Activated CD4-positive, alpha-beta T cell treated with anti-CD3 and anti-CD28 coated beads for 36 hours (primary cell): ENCODE measurements at places on chromosomes 7 and 10.

- peaks cover 4% of the 10 kb centered on the region for H3K27me3 ChIP-seq
- H3K4me1 ChIP-seq = peaks cover 7% of the 10 kb centered on the region
- no peak overlapping the region for H3K27ac ChIP-seq
- no peaks in the 10 kb centered on the region for H3K36me3 ChIP-seq
Observed at GRCh38 chr10:133139551-133140065, 20.4 kb upstream of the KNDC1 start.

DNA sequence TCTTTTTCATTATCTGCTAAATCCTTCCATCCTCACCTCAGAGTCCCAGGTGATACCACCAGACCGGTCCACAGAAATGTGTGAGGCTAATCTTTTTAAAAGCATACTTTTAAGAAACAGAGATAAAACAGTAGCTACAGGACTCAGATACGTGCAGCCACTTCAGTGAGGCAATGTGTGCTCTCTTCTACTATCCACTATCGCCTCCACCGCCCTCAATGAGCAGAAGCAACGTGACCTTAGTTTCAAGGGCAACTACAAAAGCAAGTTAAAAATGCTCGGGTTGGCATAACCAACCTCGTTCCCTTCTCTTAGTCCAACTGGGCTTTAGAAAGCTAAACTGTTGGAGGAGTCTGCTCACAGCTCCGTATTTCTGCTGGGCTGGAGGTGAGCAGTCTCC is 4.2 kb downstream of the FGFR2 start:
- peaks cover 7% of the 10 kb centered on the region for H3K4me1 ChIP-seq
- peaks cover 35% of the 10 kb centered on the region for H3K27me3 ChIP-seq
- H3K27ac ChIP-seq = no peak overlapping the region
- no peaks in the 10 kb centered on the region for H3K36me3 ChIP-seq
- H3K4me3 ChIP-seq = no peak overlapping the region

DNA sequence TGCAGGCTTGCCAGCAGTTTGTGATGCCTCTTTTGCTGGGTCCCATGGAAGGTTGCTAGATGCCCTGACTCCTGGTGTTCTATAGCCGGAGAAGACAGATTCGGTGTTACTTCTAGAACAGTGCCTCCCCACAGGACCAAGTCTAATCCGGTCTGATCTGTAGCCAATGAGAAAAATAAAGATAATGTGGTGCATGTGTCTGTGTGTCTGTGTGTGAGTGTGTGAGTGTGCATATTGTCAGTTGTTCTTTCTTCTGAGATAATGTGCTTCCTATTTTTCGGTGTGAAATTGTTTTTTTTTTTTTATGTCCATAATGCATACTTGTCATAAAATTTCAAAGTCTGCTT is 29.7 kb upstream of the ZNRF2 start:
- no peak for DNase-seq
- H3K27ac ChIP-seq = no peak overlapping the region
- no peaks in the 10 kb centered on the region for H3K27me3 ChIP-seq

- H3K27ac ChIP-seq = no peak overlapping the region
- H3K4me1 ChIP-seq = no peaks in the 10 kb centered on the region
- H3K27me3 ChIP-seq = no peaks in the 10 kb centered on the region
- H3K4me3 ChIP-seq = no peak overlapping the region
Observed at GRCh38 chr10:70538195-70538520, 59.6 kb downstream of the PALD1 start.

DNA sequence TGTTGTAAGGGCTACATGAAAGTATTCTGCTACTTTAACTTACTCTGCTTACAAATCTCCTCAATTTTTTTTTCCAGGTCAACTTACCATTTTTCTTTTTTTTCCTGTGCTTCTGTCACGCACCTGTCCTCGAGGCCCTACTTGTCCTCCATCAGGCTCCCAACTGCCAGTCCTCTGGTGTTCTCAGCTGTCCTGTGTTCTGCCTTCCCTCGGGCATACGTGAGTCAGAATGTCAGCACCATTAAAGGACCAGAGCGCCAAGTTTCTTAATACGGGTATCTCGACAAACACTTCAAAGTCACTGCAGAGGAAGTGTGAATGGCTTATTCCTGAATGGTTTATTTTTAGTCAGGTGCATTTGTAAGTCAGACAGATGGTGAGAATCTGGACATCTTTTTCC is at the start of gene TEX47:
TSS of gene TEX47 (minus strand) at position 185 of the 400 bp plus-strand sequence. CDS start 795 bp downstream, outside the sequence.
- no peak within 1 kb of the TSS for H3K4me3 ChIP-seq
- no peak within 1 kb of the TSS for H3K27ac ChIP-seq
- H3K36me3 ChIP-seq = no peaks in the 10 kb centered on the region
- no peak for DNase-seq
- no peaks in the 10 kb centered on the region for H3K4me1 ChIP-seq
- peaks cover 5% of the 10 kb centered on the region for H3K27me3 ChIP-seq

DNA sequence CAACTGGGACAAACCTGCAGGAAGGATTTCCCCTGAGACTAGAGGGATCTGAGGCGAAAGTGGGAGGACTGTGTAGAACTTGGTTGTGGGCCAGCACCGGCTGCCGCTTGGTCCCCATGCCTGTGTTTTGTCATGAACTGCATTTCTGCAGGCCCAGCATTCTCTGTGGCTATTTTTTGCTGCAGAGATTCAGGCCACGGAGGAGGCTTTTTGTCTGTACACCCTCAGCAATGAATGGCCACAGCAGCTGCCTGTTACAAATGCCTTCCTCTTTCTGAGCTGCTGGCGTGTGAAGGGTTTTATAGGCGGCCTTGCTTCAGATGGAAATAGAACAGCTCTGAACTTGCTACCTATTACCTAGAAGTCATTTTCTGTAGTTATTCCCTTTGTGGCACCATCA is 164.4 kb downstream of the SH2D4B start:
- no peaks in the 10 kb centered on the region for H3K36me3 ChIP-seq
- no peaks in the 10 kb centered on the region for H3K4me1 ChIP-seq
- H3K27ac ChIP-seq = no peak overlapping the region
- no peaks in the 10 kb centered on the region for H3K27me3 ChIP-seq
- no peak overlapping the region for H3K4me3 ChIP-seq
- DNase-seq = no peak

DNA sequence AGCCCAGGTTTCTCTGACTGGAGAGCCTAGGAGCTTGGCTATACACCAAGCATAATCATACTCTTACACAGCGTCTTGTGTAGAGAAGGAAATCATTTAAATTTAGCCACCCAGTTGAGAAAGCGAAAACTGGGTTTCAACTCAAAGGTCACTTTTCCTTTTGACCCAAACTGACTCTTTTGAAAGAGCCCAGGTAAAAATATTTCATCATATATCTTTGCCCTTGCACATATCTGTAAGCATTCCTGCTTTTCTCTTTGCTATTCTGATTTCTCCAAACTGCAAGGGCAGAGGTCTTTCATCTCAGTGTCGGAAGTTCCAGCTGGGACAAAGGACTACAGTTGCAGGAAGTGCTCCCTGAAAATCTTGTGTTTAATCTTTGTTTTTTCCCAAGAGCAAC is 22.0 kb upstream of the ABCB4 start:
- no peak for DNase-seq
- peaks cover 3% of the 10 kb centered on the region for H3K27me3 ChIP-seq
- no peaks in the 10 kb centered on the region for H3K4me1 ChIP-seq
- no peaks in the 10 kb centered on the region for H3K36me3 ChIP-seq

DNA sequence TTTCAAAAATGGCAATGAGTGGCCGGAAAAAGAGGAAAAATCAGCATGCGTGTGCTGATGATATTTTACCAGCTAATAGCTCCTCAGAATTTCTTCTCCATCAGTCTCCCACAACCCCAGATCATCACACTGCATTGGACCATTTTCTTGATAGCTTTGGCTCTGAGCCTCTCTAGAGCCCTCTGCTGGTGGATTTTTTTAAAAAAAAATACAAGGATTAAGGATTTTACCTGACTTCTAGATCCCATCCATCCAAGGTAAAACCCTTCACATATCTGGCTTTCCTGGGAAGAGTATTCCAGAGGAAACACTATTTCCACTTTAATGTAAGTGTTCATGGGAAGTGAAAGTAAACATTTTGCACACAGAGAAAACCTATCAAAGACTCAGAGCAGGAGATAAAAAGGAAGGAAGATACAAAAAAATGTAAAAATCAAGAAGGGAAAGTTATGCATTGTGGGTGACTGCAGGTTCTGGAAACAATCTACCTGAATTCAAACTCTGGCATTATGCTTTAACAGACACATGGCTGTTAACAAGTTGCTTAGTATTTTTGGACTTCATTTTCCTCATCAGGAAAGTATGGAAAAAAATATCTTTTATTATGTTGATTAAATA is 380.9 kb downstream of the LRRTM3 start:
- H3K27ac ChIP-seq = no peak overlapping the region
- peaks cover 4% of the 10 kb centered on the region for H3K4me1 ChIP-seq
- H3K27me3 ChIP-seq = peaks cover 3% of the 10 kb centered on the region
- no peak for DNase-seq
- no peaks in the 10 kb centered on the region for H3K36me3 ChIP-seq

GRCh38 chr10:92811986-92812385 is 36.3 kb upstream of the EXOC6 start:
- H3K36me3 ChIP-seq = no peaks in the 10 kb centered on the region
- no peak for DNase-seq

GRCh38 chr10:47225219-47225927 is 74.6 kb upstream of the GDF10 start:
- H3K36me3 ChIP-seq = no peaks in the 10 kb centered on the region
- H3K27ac ChIP-seq = no peak overlapping the region
- H3K27me3 ChIP-seq = no peaks in the 10 kb centered on the region
- no peak for DNase-seq
- H3K4me3 ChIP-seq = no peak overlapping the region
- H3K4me1 ChIP-seq = peaks cover 2% of the 10 kb centered on the region

- no peaks in the 10 kb centered on the region for H3K36me3 ChIP-seq
- H3K4me1 ChIP-seq = no peaks in the 10 kb centered on the region
- H3K4me3 ChIP-seq = no peak overlapping the region
- no peak for DNase-seq
- peaks cover 3% of the 10 kb centered on the region for H3K27me3 ChIP-seq
Observed at GRCh38 chr10:15346440-15347141, 24.5 kb downstream of the FAM171A1 start.

DNA sequence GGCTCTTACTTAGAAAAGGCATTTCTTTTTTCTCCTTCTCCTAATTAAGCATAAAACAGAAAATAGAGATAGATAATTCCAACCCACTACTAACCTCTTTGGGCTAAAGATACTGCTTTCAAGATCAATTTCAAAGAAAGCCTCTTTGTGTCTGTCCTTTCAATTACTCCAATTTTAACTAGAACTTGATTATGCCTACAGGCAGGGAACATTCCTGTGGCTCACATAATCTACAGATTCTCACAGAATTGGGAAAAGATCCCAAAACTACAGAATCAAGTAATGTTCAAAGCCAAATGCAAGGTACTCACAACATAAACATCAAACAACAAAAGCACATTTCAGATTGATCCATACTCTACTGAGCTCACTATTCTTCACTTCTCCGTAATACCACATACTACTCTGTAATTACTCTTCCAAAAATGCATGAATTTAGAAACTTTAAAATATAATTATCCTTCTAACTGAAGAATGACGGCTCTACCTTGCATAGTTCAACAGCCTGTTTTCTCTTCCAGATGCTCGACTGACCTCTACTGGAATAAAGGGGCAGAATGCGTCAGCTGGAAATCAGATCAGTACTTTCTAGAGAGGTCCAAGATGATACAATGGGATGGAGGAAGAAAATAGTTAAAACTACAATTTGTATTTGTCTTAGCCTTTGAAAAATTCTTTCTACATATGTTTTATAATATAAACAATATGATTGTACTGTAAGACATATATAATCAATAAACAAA is 3.9 kb downstream of the MTERF1 start:
- H3K27ac ChIP-seq = no peak overlapping the region
- H3K4me1 ChIP-seq = peaks cover 29% of the 10 kb centered on the region
- H3K4me3 ChIP-seq = no peak overlapping the region
- no peaks in the 10 kb centered on the region for H3K27me3 ChIP-seq
- no peak for DNase-seq

DNA sequence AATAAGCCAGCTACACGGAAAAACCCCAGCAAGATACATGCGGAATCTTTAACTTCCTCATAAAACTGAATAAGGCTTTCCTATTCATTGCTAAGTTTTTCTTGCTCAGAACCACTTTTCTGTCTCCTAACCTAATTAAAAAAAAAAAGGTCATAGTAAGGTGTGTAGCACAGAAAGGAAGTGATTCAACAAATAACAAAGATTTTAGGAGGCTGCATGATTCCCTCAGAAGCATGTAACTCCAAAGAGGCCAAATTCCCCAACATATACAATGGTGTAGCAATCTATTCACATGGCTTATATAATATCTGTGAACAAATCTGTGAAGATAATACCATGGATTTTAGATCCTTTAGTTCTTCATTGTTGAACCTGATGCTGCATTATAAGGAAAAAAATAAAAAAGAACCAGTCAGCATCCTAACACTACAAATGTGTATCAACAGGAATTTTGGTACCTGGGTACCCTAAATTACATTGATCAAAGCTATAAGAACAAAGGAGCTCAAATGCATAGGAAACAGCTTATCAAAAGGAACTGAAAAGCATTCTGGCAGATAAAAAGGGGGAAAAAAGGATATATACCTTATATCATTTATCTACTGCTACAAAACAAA is 63.8 kb downstream of the IMMP2L start:
- no peak overlapping the region for H3K4me3 ChIP-seq
- peaks cover 14% of the 10 kb centered on the region for H3K4me1 ChIP-seq
- H3K36me3 ChIP-seq = peaks cover 18% of the 10 kb centered on the region

GRCh38 chr7:152667958-152668357 is 8.0 kb downstream of the XRCC2 start:
- H3K4me1 ChIP-seq = peaks cover 2% of the 10 kb centered on the region
- H3K27me3 ChIP-seq = no peaks in the 10 kb centered on the region
- no peak for DNase-seq
- no peak overlapping the region for H3K4me3 ChIP-seq

DNA sequence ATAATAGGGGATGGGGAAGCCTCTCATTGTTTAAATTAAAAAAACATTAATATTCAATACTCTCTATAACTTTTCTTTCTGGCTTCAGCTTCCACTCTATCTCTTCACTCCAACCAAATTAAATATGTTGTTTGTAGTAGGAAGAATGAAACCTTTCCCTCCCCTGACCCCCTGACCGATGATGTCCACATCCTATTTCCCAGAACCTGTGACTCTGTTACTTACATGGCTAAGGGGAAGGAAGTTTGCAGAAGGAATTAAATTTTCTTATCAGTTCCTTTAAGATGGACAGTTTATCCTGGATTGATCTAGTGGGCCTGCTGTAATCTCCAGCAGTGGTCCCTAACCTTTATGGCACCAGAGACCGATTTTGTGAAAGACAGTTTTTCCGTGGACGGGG is 130.0 kb downstream of the PLXDC2 start:
- H3K36me3 ChIP-seq = no peaks in the 10 kb centered on the region
- DNase-seq = no peak
- H3K27me3 ChIP-seq = no peaks in the 10 kb centered on the region
- no peak overlapping the region for H3K27ac ChIP-seq
- H3K4me1 ChIP-seq = no peaks in the 10 kb centered on the region
- no peak overlapping the region for H3K4me3 ChIP-seq

DNA sequence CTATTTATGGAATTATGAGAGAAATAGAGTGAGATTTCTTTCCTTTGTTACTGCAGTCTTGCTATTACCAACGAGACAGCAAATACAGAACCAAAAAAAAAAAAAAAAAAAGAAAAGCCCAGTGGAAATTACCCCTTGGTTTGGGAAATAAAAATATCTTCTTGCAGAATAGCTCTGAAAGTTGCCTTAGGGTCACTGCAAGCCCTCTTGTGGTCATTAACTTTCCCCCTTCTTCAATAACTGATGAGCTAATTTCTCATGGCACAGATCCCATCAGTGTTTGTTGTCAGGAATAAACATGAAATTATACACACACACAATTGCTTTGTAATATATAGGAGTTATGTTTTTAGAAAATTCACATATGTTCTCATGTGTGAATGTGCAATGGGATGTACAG is 111.0 kb upstream of the FEZF1 start:
- no peaks in the 10 kb centered on the region for H3K27me3 ChIP-seq
- no peak overlapping the region for H3K27ac ChIP-seq
- no peak overlapping the region for H3K4me3 ChIP-seq
- H3K4me1 ChIP-seq = no peaks in the 10 kb centered on the region
- no peaks in the 10 kb centered on the region for H3K36me3 ChIP-seq
- no peak for DNase-seq
